ENCODE measurements at places on chromosomes 12 and 14. TPM values are rescaled to one million over a fixed set of nuclear protein-coding genes. Genes with fewer than 3 reads are reported as not detected.
A peak's percentile ranks its signal among the peaks of the same experiment; 100 is the strongest.

The FGFR1OP2 gene
- total RNA-seq, result 67.3 TPM

The OR6C75 gene
- not detected for total RNA-seq

DNA sequence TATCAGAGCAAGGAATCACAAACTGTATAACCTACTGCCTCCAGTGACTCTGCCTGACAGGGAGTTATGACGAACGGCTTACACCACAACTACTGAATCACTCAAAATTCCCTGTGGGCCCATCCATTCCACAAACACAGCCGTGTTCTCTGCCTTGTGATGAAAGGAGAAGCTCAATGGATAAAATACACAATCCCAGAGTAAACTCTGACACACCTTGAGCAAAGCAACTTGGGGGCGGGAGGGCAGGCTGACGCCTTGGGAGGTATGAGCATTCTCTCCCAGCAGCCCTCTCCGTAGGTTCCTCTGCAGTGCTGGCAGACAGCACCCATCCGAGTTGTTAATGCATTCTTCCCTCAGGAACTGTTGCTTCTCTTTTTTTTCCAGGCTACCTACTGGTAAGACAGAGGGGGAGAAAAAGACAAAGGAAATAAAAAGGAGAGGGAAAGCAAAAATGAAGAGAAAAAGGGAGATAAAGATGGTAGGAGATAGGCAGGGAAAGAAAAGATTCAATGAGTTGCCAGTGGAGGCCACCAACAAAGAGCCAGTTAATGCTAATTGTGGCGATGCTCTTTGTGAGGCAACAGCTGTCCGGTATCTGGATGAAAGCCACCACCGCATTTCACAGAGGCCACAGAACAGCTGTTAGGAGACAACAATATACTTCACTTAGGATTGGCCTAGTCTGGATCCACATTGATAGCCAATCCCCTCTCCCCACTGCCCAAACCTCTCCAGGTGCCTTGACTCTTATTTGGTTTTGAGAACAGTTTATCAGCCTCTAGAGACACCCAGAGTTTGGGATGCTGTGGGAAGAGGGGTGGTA lies 4.7 kb upstream of the DIO2 start:
- peak; percentile 6 for DNase-seq

DNA sequence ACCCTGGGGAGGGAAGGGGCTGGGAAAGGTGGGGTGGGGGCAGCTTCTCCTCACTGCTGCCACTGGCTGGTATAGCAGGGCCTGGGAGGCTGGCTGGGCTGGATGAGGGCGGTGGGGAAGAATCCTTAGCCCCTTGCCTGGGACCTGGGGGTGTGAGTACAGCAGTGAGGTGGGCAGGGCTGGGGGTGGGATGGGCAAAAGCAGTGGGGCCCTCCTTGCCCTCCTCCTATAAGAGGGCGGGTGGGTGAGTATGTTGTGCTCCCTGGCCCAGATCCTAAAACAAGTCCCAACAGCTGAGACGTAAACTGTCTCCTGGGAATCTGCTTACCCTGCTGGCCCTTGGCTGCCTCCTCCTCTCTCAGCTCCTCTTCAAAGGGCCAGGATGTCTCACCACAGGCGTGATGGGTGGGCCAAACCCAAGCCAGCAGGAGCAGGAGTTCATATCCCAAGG lies 2.2 kb downstream of the NCKAP5L start:
- DNase-seq, result no peak

DNA sequence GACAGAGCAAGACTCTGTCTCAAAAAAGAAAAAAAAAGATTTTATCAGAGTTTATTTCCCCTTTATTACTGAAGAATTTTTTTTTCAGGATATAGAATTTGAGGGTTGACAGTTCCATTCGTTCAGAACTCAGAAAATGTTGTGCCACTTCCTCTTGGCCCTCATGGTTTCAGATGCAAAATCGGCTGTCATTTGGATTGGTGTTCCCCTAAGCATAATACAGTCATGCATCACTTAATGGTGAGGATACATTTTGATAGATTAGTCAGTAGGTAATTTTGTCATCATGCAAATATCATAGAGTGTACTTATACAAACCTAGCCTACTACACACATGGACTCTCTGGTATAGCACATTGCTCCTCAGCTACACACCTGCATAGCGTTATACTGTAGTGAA lies 263.9 kb upstream of the RTL1 start:
- no peak for DNase-seq

DNA sequence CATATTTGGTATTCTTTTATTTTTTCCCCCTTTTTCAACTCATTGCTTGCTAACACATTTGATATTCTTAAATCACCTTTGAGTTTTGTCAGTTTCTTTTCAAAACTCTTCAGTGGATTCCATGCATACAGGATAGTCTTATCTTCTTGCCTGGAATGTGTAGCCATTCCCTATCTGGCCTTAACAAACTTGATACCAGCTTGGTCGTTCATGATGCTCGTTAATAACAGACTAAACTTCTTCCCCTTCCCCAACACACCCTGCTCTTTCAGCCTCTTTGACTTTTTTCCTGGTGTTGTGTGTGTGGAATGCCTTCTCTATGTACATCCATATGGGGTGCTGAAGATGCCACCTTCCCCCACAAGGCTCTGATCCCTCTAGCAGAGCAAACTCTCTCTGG lies 17.7 kb upstream of the CALM1 start:
- no peak for DNase-seq

DNA sequence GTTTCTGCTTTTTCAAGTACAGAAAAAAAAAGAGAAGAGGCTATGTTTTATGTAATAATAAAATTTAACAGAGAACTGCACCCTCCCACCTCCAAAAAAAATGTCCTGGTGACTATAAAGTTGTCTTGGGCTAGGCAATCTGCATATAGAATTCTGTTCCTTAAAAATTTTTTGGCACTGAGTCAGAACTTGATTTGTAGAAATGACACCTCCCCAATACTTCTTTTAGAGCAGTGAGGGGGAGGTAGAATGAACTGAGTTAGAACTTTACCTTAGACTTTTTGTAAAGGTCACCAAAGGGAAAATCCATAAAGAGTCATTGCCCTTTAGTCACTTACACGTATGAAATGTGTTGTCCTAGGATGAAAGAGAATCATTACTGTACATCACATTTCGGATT lies 80.0 kb downstream of the BTG1 start:
- DNase-seq, result no peak

GRCh38 chr12:121430833-121431415 lies 31.0 kb downstream of the RNF34 start:
- DNase-seq, result no peak

DNA sequence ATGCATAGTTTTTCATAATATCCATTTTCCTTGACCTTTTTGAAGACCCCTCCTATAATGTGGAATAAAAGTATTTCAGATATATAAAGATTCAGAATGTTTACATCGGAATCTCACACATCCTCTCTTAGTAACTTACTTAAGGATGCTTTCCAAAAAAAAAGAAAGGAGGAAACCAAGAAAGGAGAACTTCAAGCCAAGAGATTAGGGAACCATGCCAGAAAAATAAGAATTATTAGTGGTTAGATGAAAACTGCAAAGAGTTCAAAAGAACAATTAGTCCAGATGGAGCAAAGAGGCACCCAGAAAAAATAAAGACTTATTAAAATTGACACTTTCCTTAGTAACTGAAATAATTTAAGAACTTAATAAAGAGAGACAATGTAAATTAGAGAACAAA lies 179.2 kb downstream of the DUSP6 start:
- DNase-seq, result no peak

- DNase-seq, result no peak
These were observed 49.5 kb upstream of the KCNC2 start for GRCh38 chr12:75259143-75259542.

DNA sequence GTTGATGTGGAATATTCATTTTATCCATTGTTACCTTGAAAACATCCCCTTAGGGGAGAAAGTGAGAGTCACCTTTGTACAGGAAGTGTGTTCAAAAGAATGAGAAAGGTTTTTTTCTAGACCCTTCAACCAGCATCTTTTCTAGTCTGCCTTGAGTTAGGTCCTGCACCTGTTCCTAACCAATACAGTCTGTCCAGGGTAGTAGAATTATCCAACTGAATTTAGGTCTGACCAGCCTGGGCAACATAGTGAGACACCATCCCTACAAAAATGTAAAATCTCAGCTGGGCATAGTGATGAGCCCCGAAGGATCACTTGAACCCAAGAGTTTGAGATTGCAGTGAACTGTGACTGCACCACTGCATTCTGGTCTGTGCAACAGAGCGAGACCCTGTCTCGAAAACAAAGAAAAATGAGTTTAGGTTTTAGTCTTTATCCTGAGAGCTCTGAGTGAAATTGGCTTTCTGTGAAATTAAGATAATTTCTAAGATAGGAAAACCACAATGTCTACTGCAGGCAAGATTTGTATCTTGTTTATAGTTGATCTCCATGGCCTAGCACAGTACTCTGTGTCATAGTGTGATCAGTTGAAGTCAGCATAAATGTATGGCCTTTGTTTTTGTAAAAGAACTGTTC lies 25.2 kb downstream of the ARHGAP5 start:
- DNase-seq, result no peak

GRCh38 chr14:93655078-93655750 lies 133.1 kb downstream of the PRIMA1 start:
- DNase-seq, result peak; percentile 88

The CD4 gene
- total RNA-seq, result not detected

GRCh38 chr14:73289729-73290128 lies 52.4 kb downstream of the PAPLN start:
- no peak for DNase-seq

DNA sequence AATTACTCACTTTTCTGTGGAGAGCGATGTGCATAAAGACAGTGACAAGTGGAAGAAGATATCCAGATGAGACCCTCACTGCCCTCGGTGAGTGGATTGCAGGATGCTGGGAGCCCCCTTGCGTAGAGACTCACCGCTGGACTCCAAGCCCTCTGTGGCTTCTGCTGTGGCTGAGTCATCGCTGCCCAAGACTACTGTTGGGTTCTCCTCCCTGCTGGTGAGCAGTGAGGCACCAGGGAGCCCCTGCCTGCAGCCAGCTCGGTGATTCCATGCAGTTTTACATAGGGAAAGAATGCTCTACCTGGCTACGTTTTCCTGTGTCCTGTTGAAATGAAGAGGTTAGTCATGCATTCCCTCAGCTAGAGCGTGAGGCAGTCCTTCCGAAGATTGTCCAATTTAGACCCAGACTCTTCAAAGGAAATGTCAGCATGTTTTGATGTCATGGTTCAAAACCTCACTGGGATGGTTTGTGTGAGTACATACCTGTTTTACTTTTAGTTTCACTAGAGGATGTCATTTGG lies 28.2 kb downstream of the TRAF3 start:
- no peak for DNase-seq

- no peak for DNase-seq
These were observed 17.4 kb upstream of the PRB2 start for GRCh38 chr12:11412731-11413130.

DNA sequence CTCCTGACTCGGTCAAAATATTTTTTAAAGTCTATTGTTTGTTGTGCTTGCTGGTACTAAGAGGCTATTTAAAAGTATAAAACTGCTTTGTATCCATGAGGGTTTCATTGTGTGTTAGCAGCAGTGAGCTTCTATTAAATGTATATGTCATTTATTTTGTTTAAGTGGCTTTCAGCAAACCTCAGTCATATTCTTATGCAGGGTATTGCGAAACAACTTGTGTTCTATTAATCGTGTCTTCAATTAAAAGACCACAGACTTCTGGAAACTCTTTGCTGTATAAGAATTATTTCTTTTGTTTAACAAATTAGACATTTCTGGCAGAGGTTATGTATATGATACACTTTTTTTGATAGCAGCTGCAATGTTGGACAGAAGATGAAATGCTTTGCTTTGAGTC lies 6.5 kb downstream of the IAPP start:
- no peak for DNase-seq

- DNase-seq, result no peak
These were observed 623 bp upstream of the C14orf132 start for GRCh38 chr14:96038558-96038919.

- DNase-seq, result no peak
These were observed 142.4 kb downstream of the DPF3 start for GRCh38 chr14:72751276-72752033.

The FAM186B gene
- 0.95 TPM for total RNA-seq

GRCh38 chr12:66742508-66743367 lies 63.9 kb upstream of the GRIP1 start:
- no peak for DNase-seq

DNA sequence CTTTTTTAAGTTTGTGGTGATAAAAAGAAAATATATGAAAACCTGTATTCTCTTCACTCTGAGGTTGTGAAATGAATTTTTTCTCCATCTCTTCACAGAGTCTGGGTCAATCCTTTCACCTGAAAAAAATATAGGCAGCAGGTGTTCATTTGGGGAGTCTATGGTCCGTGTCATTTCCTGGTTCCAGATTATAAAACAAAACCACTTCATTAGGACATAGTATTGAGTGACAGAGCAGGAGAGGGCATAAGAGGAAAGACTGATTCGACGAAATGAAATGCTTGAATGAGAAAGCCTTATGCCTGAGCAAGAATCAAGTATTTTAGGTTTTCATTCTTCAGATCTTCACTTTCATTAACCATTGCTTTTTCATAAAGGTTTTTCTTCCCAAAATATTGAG lies 51.8 kb upstream of the NUAK1 start:
- no peak for DNase-seq

- no peak for DNase-seq
These were observed 904.8 kb upstream of the SEL1L start for GRCh38 chr14:82438436-82438835.

- DNase-seq, result no peak
These were observed 466.9 kb downstream of the BCAT1 start for GRCh38 chr12:24482044-24482443.

- DNase-seq, result no peak
These were observed 31.9 kb upstream of the RASSF8 start for GRCh38 chr12:25926536-25926935.

The ARHGAP5 gene
- 123 TPM for total RNA-seq

- no peak for DNase-seq
These were observed 216.7 kb downstream of the TMEM132C start for GRCh38 chr12:128483526-128484255.
